ENCODE measurements at places on chromosomes 1 and 21. TPM values are rescaled to one million over a fixed set of nuclear protein-coding genes. Genes with fewer than 3 reads are reported as not detected.

TFAP2E gene
- total RNA-seq, result not detected

AMPD1 gene
- not detected for total RNA-seq

FCGR2B gene
- total RNA-seq, result not detected

TIPRL gene
- 41.4 TPM for total RNA-seq

COP1 gene
- total RNA-seq, result 70.4 TPM

CCDC17 gene
- total RNA-seq, result 0.06 TPM

NLRP3 gene
- total RNA-seq, result not detected

S100A2 gene
- total RNA-seq, result 10.6 TPM

TENT5C gene
- 0.25 TPM for total RNA-seq

GSTM2 gene
- 24.6 TPM for total RNA-seq

HSD3B1 gene
- not detected for total RNA-seq

DNA sequence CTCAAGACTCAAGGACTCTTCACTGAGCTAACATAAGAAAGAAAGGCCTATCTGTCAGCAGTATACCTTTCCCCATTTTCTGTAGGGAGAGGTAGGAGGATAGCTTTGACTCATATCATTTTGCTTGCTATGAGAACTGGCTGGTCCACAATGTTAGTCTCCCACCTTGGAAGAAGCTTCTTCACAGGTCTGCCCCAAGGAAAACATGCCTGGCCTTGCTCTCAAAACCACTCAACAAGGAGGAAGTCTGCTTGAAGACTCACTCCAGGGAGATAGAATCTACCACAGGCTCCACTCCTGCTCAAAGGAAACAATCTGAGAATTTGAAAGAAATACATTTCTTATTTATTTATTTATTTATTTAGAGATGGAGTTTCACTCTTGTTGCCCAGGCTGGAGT lies 29.5 kb upstream of the LAMC1 start:
- no peak for DNase-seq

GRCh38 chr1:85440612-85441011 lies 24.3 kb downstream of the DDAH1 start:
- DNase-seq, result peak; percentile 23

DNA sequence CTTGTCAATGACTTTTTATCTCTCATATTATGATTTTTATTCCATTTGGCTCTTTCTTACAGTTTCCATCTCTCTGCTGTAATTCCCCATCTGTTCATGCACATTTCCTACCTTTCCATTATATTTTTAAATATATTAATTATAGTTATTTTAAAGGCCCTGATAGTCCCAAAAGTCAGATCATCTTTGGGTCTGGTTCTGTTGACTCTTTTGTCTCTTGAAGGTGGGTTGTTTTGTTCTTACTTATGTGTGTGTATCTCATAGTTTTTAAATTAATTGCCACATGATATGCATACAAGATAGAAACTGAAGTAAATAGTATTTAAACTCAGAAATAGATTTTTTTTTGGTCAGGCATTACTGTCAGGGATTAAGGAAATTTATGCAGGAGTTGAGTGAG lies 178.0 kb upstream of the AJAP1 start:
- no peak for DNase-seq

- DNase-seq, result no peak
Measured at GRCh38 chr1:44720281-44720680, 10.7 kb downstream of the RNU5D-1 start.

DNA sequence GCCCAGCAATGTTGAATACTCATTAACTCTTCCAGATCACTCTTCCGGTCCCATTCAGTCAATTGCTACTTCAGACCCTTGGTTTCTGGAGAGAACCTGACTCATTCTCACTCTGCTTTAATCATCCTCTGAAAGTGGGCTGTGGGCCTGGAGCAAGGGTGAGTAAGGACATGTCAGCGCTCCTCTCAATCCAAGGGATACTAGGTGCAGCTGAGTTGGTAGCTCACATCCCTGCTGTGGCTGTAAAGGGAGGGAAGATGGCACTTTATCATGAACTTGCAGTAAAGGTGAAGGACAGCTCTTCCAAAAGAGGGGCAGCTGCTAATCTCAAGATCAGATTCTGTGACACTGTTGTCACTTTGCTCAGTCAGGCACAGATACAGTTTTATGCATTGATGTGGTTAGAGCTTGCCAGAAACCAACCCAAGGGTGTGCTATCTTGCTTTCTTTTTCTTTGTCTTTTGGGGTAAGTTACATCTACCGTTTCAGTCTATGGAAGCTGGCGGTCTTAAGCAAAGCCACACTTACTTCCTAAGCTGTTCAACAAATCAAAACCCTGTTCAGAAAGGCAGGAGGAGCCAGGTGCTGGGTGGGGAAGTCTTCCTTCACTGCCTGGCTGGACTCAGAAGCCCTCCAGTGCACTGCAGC lies 26.5 kb upstream of the NTPCR start:
- DNase-seq, result no peak

DNA sequence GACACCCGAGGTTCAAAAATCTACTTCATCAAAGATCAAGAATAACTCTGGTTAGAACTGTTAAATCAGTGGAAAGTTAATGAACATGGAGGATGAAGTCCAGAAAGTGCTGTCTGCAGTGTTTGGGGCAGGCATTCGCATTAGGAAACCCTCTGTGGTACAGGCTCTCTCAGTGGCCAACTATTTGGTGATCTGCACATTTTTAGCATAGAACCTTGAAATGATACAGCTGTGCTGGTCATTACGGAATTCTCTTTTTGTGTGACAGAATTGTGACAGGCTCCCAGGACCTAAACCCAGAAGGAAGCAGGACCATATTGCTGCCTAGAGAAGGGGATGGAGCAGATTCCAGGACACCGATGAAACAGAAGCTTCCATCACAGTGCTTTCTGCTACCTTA lies 89.0 kb downstream of the SLC45A1 start:
- no peak for DNase-seq

DNA sequence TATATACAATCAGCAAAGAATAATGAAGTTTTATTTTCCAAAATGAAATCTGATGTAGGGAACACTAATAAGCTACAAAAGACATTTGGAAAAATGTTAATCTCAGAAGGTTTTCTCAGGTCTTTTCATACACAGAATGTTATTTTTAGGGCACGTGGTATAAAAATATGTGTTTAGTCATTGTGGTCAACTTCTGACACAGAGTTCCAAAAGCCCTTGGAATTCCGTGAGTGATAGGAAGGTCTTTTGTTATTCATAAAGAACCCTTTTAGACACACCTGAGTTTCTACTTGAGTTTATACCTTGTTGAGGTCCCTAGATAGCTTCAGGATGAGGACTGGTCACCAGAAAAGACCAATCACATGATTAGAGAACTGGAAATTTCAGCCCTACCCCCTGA lies 277.6 kb upstream of the NCAM2 start:
- DNase-seq, result no peak

DNA sequence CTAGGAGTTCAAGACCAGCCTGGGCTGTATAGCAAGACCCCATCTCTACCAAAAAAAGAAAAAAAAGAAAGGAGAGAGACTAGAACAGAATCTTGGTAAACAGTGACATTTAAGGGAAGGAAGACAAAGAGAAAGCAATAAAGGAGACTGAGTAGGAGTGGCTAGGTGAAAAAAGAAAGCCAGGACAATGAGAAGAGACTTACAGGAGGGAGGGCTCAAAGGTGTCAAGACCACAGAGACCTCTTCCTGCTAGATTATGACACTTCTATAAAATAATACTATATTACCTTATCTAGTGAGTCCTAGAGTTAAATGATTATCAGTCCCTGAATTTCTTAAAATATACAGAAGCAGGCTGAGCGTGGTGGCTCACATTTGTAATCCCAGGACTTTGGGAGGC lies 10.1 kb upstream of the EPRS1 start:
- no peak for DNase-seq

GRCh38 chr21:28823429-28823828 lies 169.2 kb downstream of the LTN1 start:
- DNase-seq, result no peak

DNA sequence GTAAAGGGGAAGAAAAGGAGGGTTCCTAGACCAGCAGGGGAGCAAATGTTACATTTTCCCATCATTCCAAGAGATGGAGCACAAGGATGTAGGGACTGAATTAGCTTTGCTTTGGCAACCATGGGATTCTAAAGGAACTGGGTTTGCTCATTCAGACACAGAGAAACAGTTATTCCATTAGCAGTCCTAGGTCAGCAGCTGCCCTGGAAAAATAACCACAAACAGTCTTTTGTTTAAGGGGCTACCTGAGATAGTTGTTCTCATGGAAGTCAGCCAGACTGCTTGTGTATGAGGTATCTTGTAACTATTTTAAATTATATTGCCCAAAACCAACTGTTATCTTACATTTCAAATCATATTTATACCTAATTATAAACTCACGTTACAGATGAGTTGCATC lies 58.4 kb upstream of the VCAM1 start:
- DNase-seq, result no peak

GRCh38 chr1:79371802-79372201 lies 365.3 kb upstream of the ADGRL4 start:
- DNase-seq, result no peak

GRCh38 chr1:245587435-245588115 lies 432.8 kb downstream of the KIF26B start:
- no peak for DNase-seq
